ENCODE measurements at places on chromosomes 5 and 9. TPM values are rescaled to one million over a fixed set of nuclear protein-coding genes. Genes with fewer than 3 reads are reported as not detected.
A peak's percentile ranks its signal among the peaks of the same experiment; 100 is the strongest.

Gene BSPRY
- total RNA-seq, result 4.6 TPM

DNA sequence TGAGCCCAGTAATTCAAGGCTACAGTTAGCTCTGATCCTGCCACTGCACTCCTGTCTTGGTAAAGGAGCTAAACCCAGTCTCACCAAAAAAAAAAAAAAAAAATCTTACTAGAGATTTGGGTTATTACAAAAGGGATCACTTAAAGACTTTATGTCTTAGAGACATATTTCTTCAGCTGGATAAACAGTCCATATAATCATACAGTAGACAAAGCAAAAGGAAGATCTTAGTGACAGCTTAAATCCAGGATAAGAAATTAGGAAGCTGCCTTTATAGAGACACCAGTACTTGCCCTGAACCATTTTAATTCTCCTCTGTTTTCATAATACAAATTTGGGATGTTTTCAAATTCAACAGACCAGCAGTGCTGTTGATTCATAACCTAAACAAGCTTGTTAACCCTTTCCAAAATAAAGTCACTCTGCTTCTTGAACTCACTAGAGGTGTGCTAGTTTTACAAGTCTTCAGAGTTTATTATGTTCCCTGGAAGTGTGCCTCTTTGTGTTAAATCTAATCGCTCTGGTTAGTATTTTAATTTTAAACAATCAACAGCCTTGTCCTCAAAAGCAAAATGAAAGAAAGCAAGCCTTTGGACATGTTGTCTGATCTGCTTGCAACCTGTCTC lies 255.5 kb downstream of the ARRDC3 start:
- H3K4me1 ChIP-seq, result peaks cover 50% of the 10 kb centered on the region
- H3K27ac ChIP-seq, result peak overlapping the region; percentile 48
- DNase-seq, result no peak
- H3K36me3 ChIP-seq, result no peaks in the 10 kb centered on the region
- H3K4me3 ChIP-seq, result no peak overlapping the region

GRCh38 chr9:114027159-114027862 lies 50.8 kb downstream of the AMBP start:
- no peak overlapping the region for H3K27ac ChIP-seq
- H3K4me3 ChIP-seq, result no peak overlapping the region
- no peaks in the 10 kb centered on the region for H3K27me3 ChIP-seq

Gene NTNG2
- 3.6 TPM for total RNA-seq

- H3K27me3 ChIP-seq, result no peaks in the 10 kb centered on the region
- no peaks in the 10 kb centered on the region for H3K36me3 ChIP-seq
- no peaks in the 10 kb centered on the region for H3K4me1 ChIP-seq
- no peak overlapping the region for H3K27ac ChIP-seq
- H3K4me3 ChIP-seq, result no peak overlapping the region
- no peak for DNase-seq
Measured at GRCh38 chr9:130208600-130209347, 36.6 kb downstream of the NCS1 start.

DNA sequence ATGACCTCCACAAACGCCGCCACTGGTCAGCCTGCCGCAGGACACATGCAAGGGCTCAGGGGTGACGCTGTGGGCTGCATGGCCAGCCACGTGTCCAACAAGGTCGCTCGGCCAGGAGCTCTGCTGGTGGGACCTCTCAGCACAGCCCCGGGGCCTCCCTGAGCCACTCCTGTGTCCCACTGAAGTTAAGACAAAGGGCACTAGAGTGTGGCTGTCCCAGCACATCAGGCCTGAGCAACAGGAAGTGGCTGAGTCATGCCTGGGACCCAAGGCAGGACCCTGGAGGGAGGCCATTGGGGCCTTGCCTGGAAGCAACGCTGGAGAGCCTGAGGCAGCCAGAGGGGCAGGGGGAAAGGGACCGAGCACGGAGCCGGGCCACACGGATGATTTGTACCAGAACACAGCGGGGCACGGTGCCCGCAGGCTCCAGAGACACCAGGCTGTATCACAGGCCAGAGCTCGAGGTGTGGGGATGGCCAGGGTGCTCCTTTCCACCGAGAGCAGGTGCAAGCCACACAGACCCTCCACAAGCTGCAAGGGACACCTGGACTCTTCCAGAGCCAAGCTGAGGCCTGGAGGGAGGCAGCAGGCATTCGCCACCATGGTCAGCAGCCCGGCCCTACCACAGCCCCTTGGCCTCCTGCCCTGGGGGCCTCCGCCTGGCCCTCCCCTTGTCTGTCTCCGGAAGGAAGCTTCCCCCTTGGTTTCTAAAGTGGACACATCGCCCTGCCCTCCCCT lies 6.5 kb upstream of the TMEM210 start:
- H3K27me3 ChIP-seq, result peaks cover under 1% of the 10 kb centered on the region
- no peaks in the 10 kb centered on the region for H3K4me1 ChIP-seq
- no peak for DNase-seq
- H3K27ac ChIP-seq, result no peak overlapping the region

DNA sequence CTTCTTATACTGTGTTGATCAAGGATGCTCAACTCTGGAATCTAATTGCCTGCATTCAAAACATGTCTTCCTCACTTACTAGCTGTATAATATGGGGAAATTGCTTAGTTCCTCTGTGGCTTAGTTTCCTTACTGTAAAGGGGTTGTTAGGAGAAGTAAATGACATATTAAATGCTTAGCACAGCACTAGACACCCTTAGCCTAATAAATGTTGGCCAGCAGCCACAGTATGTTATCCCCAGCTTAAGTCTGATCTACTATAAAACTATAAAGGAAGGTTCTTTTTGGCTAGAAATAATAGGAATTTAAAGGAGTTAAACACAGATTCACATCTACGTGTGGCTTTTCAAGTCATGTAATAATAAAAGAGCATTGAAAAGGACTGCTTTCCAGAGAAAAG lies 232.4 kb downstream of the PCSK1 start:
- H3K4me3 ChIP-seq, result no peak overlapping the region
- DNase-seq, result no peak
- no peaks in the 10 kb centered on the region for H3K27me3 ChIP-seq
- H3K4me1 ChIP-seq, result no peaks in the 10 kb centered on the region

Gene INSL6
- total RNA-seq, result not detected

GRCh38 chr5:134904610-134905245 lies at the start of gene PCBD2:
TSS of gene PCBD2 (plus strand) at chr5:134905131. CDS start at chr5:134905140, 9 bp downstream.
- peaks cover 4% of the 10 kb centered on the region for H3K4me1 ChIP-seq
- peaks cover 16% of the 10 kb centered on the region for H3K36me3 ChIP-seq
- peak within 1 kb of the TSS; percentile 89 for H3K4me3 ChIP-seq

- H3K27me3 ChIP-seq, result no peaks in the 10 kb centered on the region
- H3K4me3 ChIP-seq, result no peak overlapping the region
- no peak for DNase-seq
- H3K27ac ChIP-seq, result no peak overlapping the region
Measured at GRCh38 chr9:133140174-133140505, 19.1 kb upstream of the RALGDS start.

DNA sequence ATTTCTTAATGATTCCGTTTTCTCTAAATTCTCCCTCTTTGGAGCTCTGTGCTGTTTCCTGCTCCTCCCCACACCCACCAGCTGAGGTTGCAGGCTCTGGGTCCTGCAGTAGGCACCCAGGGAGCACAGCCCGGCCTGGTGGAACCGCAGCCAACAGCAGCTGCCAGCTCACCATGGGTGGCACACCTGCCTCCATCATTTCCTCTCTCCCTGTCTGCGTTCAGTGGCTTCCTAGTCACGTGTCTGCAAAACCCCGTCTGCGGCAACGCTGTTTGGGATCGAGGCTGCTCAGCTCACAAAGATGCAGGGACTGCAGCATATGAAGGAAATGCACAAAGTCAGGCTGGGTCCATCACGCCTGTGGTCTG lies 367.8 kb downstream of the IRX2 start:
- no peak overlapping the region for H3K27ac ChIP-seq
- no peak overlapping the region for H3K4me3 ChIP-seq
- H3K4me1 ChIP-seq, result no peaks in the 10 kb centered on the region
- no peak for DNase-seq

Gene GRM6
- not detected for total RNA-seq

Gene EPB41L4B
- total RNA-seq, result 16.1 TPM

DNA sequence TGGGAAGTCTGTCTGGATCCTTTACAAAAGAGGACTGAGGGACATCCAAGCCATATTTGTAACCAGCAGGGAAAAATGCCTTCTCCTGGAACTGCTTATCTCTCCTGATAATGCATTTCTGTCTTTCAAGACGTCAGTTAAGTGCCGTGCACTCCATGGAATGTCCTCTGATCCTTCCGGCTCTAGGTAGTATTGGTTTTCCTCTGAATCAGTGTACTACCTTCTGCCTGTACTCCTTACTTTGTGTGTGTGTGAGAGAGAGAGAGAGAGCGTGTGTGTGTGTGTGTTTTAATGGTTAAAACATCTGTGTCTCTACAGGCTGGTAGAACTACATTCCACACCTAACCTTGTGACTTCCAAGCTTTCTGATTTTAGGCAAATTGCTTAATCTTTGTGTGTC lies 89.9 kb downstream of the PIP5K1B start:
- no peak overlapping the region for H3K4me3 ChIP-seq
- H3K27ac ChIP-seq, result no peak overlapping the region
- H3K4me1 ChIP-seq, result no peaks in the 10 kb centered on the region
- H3K27me3 ChIP-seq, result no peaks in the 10 kb centered on the region
- no peak for DNase-seq
- no peaks in the 10 kb centered on the region for H3K36me3 ChIP-seq

DNA sequence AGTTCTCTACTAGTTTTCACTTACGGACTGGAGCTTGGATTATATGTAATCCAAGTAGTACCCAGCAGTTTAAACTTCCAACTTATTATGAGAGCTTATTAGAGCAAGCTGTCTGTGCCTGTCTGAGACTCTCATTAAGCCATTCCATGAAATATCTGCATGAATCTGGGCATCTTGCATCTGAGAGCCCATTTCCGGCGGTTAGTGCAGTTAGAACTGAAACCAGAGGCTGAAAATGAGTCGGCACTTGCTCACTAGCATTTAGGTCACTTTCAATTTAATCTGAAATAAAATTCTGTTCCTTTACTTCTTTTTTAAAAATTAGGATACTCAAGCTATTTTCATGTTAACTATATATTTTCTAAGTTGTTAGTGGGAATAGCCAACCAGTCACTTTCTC lies 102.2 kb downstream of the MEGF10 start:
- H3K4me3 ChIP-seq, result no peak overlapping the region
- no peak for DNase-seq
- peaks cover 7% of the 10 kb centered on the region for H3K27me3 ChIP-seq
- H3K36me3 ChIP-seq, result no peaks in the 10 kb centered on the region
- no peak overlapping the region for H3K27ac ChIP-seq
- H3K4me1 ChIP-seq, result no peaks in the 10 kb centered on the region

DNA sequence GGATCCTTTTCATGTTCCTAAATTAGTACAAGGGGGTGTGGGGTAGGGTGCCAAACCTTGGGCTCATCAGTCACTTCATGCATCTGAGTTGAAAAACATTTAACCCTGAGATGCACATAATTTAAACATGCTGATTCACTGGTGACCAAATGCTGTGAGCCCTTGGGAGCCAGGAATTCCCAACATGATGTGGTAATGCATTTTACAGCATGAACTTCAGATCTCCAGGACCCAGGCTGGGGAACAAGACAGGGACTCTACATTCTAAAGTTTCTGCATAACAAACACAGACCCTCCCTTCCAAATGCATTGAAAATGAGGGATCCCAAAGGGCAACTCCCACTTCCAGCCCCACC lies 322.2 kb downstream of the NDUFS4 start:
- no peak for DNase-seq
- no peak overlapping the region for H3K27ac ChIP-seq
- peaks cover 5% of the 10 kb centered on the region for H3K36me3 ChIP-seq
- H3K4me1 ChIP-seq, result no peaks in the 10 kb centered on the region
- H3K4me3 ChIP-seq, result no peak overlapping the region
- no peaks in the 10 kb centered on the region for H3K27me3 ChIP-seq

GRCh38 chr9:76873821-76874220 lies 32.1 kb downstream of the PRUNE2 start:
- peaks cover 7% of the 10 kb centered on the region for H3K4me1 ChIP-seq
- no peak overlapping the region for H3K4me3 ChIP-seq
- DNase-seq, result no peak
